ENCODE measurements at places on chromosomes 2 and 18.

GRCh38 chr2:106596844-106597243, 109.7 kb downstream of the CD8B2 start:
- no peak for DNase-seq

- DNase-seq = no peak
Observed at GRCh38 chr18:12973562-12974213, 17.5 kb upstream of the CEP192 start.

DNA sequence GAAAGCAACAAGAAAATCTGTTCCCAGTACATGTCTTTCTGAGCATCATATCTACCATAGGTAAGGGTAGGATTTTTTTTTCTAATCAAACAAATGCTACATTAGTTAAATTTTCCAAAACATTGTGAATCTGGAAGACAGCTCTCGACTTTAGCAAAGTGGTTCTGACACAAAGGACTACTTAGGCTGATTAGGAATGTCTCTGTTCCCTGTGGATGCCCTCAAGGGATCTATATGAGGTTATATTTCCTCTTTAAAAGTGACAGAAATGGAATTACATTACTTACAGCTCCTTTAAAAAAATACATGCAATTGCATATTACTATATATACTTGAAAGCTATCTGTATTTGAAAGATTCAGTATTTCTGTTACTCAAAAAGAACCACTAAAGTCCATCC, 15.4 kb downstream of the NYAP2 start:
- DNase-seq = no peak

DNA sequence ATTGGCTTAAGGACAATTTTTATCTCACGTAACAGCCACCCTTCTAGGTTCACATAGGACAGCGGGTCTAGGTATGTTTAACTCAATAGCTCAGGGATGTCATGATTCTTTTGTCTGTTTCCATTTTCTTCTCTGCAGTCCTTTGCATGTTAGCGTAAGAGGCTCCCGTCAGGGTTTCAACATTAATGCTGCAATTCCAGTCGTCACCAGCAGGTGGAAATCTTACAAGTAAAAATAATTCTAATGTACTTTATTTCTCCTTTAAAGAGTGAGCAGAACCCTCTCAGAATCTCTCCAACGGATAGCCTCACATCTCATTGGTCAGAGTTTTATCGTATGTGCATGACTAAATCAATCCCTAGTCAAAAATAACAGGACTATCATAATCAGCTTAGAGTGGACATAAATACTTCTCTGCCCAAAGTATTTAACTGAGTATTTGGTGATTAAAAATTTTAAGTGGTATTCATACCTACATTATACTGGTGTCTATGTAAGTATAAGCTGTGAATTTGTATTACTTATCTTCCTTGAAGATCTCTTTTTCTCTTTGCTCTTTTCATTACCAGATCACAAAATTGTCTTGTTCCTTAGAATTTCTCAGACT, 487.2 kb upstream of the GCFC2 start:
- peak; percentile 69 for DNase-seq

DNA sequence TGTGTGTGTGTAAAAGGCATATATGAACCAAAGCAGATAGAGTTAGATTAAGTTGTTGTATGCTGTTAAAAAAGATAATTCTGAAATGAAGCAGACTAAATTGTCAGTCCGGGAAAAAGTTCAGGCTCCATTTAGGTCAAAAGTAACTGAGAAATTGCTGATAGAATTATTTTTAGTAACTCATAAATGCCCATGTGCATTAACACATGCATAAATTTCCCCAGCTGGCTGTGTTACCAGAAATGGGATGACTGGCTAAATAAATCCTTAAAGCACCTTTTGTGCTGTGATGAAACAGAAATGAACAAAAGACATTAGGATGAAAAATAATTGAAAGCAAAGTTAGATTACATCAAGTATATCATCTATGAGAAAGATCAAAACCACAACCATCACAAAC, 111.3 kb downstream of the NYAP2 start:
- DNase-seq = no peak

Measured in astrocyte of the cerebellum (primary cell).